Kidney (tissue), 22 donors: ENCODE measurements at places on chromosomes 1 and 21. TPM values are rescaled to one million over a fixed set of nuclear protein-coding genes. Genes with fewer than 3 reads are reported as not detected.

The ADSS2 gene
- total RNA-seq, result 50.3 TPM

GRCh38 chr1:182680901-182681567 lies 3.4 kb downstream of the RGS8 start:
- DNase-seq, result no peak

DNA sequence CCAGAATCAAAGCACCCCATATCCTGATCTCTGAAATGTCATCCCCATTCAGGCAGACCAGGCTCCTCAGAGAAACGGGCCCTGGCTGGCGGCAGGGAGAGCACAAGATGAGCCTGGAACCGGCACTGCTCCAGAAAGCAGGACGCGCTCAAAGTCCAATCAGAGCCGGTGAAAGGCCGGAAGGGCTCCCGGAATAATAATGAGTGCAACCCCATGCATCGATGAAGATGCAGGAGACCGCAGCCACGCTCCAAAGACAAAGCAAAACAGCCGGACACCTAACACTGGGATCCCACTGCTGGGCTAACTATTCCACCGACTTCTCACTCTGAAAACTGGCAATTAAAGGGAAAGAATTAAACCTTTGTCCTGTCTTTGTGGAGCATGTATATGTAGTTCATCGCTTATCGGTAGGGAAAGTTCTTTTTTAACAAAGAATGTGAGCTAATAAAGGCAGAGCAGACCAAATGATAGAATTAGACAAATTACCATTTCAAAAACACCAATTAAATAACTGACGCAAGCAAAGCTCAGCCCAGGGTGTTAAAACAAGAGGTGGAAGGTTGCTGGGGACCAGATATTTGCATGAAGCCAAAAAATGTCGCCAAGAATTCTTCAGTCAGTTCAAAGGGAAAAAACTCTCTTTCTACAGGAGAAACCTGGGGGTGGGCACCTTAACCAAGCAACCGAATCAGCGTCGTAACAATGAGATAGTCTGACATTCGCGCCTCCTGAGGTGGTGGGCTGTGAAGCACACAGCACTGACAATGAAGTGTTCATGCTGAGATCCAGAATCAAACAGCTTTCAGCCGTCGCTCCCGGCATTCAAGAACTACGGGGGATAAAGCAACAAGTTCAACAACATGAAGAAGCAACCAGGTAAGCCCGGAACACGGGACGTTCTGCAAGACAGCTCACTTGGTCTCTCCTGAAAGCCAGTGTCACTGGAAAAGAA lies 95.2 kb downstream of the NPHP4 start:
- no peak for DNase-seq

- no peak for DNase-seq
These were observed 209.5 kb downstream of the RERE start for GRCh38 chr1:8607906-8608305.

GRCh38 chr1:154290921-154291320 lies 18.5 kb downstream of the HAX1 start:
- DNase-seq, result no peak

DNA sequence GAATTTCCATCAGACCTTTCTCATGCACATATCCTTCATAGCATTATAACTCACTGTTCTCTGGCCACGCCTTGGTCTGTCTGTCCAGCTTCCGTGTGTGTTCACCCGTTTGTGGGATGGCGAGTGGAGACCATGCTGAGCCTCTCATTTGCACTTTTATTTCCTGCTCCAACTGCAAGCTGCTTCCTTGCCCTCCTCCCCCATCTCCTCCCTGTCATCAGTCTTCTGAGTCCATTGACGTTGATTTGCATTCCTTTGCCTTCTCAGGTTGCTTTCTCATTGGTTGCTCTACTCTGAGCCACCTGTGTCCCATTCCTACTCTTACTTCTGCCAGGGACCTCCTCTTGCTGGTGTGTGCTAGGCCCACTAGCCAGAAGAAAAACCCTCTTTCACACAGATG lies 146.4 kb downstream of the NOS1AP start:
- DNase-seq, result peak; percentile 92
